Thoracic aorta (tissue), 2 donors: ENCODE measurements at places on chromosomes 12 and 14. TPM values are rescaled to one million over a fixed set of nuclear protein-coding genes. Genes with fewer than 3 reads are reported as not detected.

GRCh38 chr12:11580125-11580751 is 69.2 kb upstream of the ETV6 start:
- no peak overlapping the region for H3K4me3 ChIP-seq
- H3K27ac ChIP-seq, result peak overlapping the region; percentile 73
- no peak for DNase-seq
- peaks cover 27% of the 10 kb centered on the region for H3K4me1 ChIP-seq
- H3K36me3 ChIP-seq, result no peaks in the 10 kb centered on the region

DNA sequence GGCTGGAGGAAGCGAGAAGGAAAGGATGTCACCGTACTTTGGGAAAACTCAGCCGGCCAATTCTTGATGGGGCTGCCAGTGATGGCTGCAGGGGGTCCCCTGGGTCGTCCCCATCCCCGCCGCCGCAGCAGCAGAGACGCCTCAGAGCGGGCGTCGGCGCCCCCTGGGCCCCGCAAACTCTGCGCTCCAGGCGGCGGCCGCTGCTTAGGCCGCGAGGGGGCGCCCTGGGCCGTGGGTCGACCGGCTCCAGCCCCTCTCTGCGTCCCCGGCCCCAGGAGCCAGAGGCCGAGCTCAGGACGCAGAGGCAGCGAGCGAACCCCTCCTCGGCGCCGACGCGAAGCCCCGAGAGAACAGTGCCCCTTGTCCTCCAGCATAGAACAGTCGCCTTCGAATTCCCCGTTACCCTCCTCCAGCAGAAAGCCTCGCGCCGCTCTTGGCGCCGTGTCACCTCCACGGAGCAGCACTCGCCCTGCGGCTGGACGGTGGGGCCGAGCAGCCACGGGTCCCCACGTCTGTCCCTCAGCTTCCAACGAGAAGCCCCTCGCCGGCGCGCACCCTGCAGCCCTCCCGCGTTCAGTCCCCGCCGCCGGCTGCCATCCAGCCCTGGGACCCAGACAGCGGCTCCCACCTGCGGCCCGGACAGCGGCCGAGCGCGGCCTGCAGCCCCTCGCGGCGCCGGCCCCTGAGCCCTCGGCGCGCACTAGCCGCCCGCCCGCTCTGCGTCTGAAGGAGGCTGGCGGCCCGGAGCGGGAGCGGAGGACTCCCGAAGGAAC is 106.6 kb downstream of the PRICKLE1 start:
- peaks cover 3% of the 10 kb centered on the region for H3K4me1 ChIP-seq
- H3K27ac ChIP-seq, result peak overlapping the region; percentile 75
- DNase-seq, result peak; percentile 6
- peak overlapping the region; percentile 95 for H3K4me3 ChIP-seq
- no peaks in the 10 kb centered on the region for H3K27me3 ChIP-seq
- no peaks in the 10 kb centered on the region for H3K36me3 ChIP-seq

DNA sequence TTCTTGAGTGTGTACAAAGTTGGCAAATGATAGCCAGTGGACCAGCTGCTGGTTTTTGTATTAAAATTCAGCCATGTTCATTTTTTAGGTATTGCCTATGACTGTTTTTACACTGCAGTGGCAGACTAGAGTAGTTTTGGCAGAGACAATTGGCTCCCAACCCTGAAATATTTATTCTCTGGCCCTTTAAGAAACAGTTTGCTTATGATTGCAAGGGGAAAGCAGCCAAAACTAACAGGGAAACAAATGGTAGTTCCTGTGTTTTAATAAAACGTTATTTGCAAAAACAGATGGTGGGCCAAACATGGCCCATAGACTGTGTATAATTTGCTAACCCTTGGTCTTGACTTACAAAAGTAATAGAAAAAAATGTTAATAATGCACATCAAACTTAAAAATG is 110.2 kb downstream of the ALX1 start:
- H3K27ac ChIP-seq, result no peak overlapping the region
- H3K36me3 ChIP-seq, result no peaks in the 10 kb centered on the region
- H3K4me1 ChIP-seq, result no peaks in the 10 kb centered on the region
- DNase-seq, result no peak

HOXC12 gene
- not detected for total RNA-seq

- H3K36me3 ChIP-seq, result no peaks in the 10 kb centered on the region
- H3K4me1 ChIP-seq, result peaks cover 37% of the 10 kb centered on the region
- no peak for DNase-seq
- peak overlapping the region; percentile 94 for H3K4me3 ChIP-seq
Measured at GRCh38 chr12:49061157-49061650, 610 bp upstream of the KMT2D start.

- DNase-seq, result no peak
- H3K36me3 ChIP-seq, result no peaks in the 10 kb centered on the region
- H3K27me3 ChIP-seq, result no peaks in the 10 kb centered on the region
- H3K4me3 ChIP-seq, result no peak overlapping the region
- H3K27ac ChIP-seq, result no peak overlapping the region
Measured at GRCh38 chr12:58026897-58027891, 85.8 kb downstream of the ATP23 start.

ACRBP gene
- 9.1 TPM for total RNA-seq

GRCh38 chr14:74133833-74134481 is 49.2 kb downstream of the LIN52 start:
- no peak overlapping the region for H3K27ac ChIP-seq
- no peak for DNase-seq
- H3K4me1 ChIP-seq, result no peaks in the 10 kb centered on the region
- H3K27me3 ChIP-seq, result no peaks in the 10 kb centered on the region
- no peaks in the 10 kb centered on the region for H3K36me3 ChIP-seq
- no peak overlapping the region for H3K4me3 ChIP-seq

- no peaks in the 10 kb centered on the region for H3K27me3 ChIP-seq
- peak overlapping the region; percentile 68 for H3K27ac ChIP-seq
- H3K4me1 ChIP-seq, result peaks cover 28% of the 10 kb centered on the region
- no peak for DNase-seq
- H3K4me3 ChIP-seq, result peak overlapping the region; percentile 10
- H3K36me3 ChIP-seq, result no peaks in the 10 kb centered on the region
Measured at GRCh38 chr12:69527506-69528272, 57.5 kb downstream of the FRS2 start.

GRCh38 chr12:118103201-118103600 is 610 bp downstream of the VSIG10 start:
- no peaks in the 10 kb centered on the region for H3K36me3 ChIP-seq
- H3K4me1 ChIP-seq, result peaks cover 6% of the 10 kb centered on the region
- peak overlapping the region; percentile 83 for H3K4me3 ChIP-seq
- no peaks in the 10 kb centered on the region for H3K27me3 ChIP-seq

DNA sequence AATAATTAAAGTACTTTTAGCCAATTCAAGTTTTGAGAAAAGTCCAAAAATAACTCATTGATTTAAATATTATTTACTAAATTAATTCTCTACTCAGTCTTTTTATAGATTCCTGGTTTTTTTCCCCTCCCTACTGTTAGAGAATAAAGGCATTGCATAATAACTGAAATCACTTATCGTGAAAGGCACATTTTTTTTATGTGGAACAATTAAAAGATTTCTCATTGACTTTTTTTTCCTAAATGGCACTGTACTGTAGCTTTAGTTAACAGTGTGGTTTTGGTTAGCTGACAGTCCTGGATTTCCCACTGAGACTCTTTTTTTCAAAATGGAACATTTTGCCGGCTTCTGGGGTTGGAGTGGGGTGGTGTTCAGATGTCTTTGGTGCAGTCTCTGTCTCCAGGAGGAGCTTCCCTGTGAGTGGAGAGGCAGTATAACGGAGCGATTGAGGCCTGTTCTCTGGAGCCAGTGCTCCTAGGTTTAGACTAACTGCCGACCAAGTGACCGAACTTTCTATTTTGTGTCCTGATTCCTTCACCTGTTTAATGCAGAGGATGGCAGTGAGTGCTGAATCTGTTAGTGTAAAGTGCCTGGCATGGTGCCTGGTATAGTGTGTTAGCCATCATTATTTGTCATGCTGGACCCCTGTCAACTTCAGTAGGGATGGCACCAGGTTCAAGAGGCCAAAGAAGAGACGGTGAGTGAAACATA is 117.7 kb downstream of the ADCK1 start:
- H3K4me1 ChIP-seq, result no peaks in the 10 kb centered on the region
- H3K27ac ChIP-seq, result no peak overlapping the region
- DNase-seq, result no peak
- no peaks in the 10 kb centered on the region for H3K36me3 ChIP-seq

CACNA2D4 gene
- 12.3 TPM for total RNA-seq

DNA sequence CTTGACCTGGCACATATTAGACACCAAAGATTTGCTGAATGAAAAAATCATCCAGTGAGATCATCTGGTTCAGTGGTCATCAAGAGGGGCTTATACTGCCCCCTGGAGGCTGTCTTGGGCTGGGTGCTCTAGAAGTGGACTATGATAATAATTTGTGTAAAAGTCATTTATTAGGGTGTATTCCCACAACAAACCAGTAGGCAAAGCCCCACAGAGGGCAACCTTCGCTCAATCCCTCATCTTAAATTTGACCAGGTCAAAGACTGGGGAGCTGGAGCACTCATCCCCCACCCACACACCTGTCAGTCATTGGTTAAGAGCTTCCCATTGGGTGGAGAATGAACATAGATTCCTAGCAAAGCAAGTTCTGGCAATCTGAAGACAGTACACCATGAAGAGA is 20.0 kb upstream of the FICD start:
- no peak overlapping the region for H3K4me3 ChIP-seq
- no peak overlapping the region for H3K27ac ChIP-seq
- no peaks in the 10 kb centered on the region for H3K27me3 ChIP-seq
- H3K36me3 ChIP-seq, result no peaks in the 10 kb centered on the region

DNA sequence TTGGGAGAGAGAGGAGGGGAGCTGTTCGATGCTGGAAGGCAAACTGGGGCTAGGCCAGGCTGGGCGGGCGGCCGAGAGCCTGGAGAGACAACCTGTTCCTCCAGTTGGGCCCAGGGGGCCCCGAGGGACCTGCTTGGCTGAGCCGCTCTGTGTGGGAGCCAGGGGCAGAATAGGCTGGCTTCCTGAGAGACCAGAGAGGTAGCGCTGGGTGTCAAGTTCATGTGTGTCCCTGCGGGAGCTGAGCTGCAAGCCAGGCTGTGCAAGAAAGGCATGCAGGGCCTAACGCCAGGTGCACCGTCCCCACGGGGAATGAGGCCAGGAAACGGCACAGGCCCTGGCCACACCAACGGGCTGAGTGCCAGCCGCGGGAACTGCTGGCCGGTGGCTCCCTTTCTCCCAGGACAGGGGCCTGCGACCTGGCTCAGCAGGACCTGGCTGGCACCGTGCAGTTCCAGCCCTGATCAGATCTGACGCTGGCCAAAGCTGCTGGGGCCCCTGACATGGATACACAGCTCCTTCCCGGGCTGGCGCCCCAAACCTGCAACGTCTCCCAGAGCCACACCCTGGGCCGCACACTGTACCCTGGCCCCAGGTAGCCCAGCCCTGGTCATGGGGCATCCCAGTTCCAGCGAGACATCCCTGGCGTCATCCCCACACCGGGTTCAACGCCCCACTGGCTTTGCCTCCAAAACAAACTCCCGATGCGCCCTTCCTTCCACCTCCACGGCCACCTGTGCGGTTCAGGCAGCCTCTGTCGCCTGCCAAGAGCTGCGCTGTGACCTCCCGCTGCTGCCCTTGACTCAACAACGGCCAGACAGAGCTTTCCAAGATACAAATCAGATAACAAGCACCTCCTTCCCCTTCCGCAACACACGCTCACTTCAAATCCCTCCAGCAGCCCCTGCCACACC is 65.0 kb downstream of the RFLNA start:
- H3K36me3 ChIP-seq, result peaks cover 50% of the 10 kb centered on the region
- peak overlapping the region; percentile 42 for H3K27ac ChIP-seq
- peaks cover 37% of the 10 kb centered on the region for H3K4me1 ChIP-seq

DNA sequence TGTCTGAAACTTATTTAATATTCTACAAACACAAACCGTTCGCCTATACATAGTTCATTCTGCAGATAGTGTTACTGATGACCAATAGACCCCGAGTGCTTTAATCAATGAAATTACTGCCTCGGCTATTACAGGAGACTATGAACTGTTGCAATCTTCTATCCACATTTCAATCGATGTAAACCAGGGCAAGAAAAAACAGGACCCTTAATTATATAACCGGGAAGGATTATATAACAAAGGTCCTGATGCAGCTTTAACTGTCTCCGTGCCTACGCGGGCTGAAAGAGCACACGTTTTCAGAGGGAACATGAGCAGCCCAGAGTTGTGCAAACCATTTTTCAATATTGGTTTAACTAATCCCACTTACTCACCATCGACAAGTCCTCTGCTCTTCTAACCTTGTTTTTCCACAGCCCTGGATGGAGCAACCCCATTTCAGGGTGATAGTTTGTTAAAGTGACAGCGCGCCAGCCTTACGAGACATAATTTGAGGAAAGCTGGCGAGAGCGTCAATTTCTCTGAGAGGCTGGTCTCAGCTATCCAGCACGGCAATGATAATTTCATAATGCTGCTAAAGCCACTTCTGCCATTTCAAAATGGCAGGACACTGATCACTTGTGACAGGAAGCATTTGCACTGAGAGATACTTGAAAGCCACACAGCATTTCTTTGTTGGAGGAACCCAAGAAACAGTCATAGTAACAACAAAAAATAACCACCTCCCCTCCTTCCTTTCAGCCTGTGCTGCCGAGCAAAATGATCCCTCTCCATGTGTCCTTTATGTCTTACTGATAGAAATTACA is 184.6 kb downstream of the FOXN3 start:
- H3K4me1 ChIP-seq, result peaks cover 9% of the 10 kb centered on the region
- no peak overlapping the region for H3K27ac ChIP-seq
- no peak overlapping the region for H3K4me3 ChIP-seq
- H3K27me3 ChIP-seq, result no peaks in the 10 kb centered on the region
- DNase-seq, result no peak

RCOR1 gene
- total RNA-seq, result 17.1 TPM

CABP1 gene
- total RNA-seq, result not detected

DNA sequence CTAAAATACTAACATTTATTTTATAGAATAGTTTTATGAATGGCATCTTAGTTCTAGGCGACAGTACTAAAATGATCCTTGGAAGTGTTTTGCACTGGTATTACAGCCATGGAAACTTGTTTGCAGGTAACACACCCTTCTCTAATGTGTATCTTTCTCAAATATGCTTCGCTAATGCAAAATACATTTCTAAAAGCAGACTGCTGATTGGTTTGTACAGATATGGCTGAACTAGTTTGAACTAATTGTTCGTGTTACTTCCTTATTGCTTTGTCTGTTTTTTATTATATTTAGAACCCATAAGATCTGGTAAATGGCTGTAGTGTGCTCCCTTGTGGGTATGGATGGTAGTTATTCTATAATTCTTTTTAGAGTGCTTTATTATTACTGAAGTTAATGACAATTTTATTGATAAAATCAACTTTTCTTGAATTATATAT is 53.0 kb downstream of the ATF7IP start:
- no peaks in the 10 kb centered on the region for H3K36me3 ChIP-seq
- H3K27ac ChIP-seq, result no peak overlapping the region
- H3K4me1 ChIP-seq, result peaks cover 31% of the 10 kb centered on the region
- peak overlapping the region; percentile 50 for H3K4me3 ChIP-seq
- no peaks in the 10 kb centered on the region for H3K27me3 ChIP-seq
